ENCODE measurements at places on chromosomes 16 and 17. TPM values are rescaled to one million over a fixed set of nuclear protein-coding genes. Genes with fewer than 3 reads are reported as not detected.

Gene NETO2
- total RNA-seq, result 0.87 TPM

DNA sequence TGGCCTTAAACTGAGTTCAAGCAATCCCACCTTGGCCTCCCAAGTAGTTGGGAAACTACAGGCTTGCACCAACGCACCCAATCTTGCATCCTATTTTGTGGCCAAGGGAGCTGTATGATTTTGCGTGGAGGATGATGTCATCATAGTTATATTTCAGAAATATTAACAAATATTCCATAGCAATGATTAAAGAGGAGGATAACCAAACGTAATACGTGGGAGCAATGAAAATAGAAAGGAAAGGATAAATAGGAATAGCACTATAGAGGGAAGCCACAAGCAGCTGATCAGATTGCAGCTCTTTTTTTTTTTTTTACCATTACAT is 2.2 kb upstream of the YWHAE start:
- no peak for DNase-seq

DNA sequence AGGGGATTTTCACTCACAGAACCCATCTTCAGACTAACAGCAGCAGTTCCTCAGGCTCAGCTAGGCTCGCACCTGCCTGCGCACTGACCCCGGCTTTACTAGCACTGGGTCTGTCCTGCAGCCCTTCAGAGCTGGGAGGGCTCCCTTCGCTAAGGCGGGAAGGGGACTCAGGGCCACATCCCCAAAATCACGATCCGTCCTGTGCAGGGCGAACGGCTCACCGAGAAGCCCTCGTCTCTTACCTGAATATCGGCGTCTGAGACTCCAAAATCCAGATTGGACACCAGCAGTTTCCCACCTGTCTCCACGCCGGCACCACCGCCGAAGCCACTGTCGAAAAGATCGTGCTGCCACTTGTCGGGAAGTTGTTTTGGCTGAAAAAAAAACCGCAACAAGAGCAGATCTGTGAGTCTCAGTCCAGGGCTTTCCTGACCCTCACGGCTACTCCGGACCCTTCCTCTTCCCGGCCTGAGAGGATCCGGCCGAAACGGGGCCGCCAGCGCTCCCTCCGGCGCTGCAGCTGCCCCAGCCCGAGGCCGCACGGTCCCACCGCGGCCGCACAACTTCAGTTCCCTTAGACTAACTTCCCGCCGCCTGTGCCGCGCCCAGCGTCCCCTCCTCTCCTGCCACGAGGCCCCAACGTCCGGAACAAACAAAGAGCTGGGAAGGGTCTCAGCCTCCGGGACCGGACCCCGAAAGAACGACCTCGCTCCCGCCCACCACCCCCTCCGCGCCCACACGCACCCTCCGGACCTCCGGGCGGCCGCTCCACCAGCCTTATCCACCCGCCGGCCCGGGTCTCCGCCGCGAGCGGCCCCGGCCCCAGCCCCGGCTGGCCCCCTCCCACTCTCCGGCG is 711 bp downstream of the ALYREF start:
- no peak for DNase-seq

DNA sequence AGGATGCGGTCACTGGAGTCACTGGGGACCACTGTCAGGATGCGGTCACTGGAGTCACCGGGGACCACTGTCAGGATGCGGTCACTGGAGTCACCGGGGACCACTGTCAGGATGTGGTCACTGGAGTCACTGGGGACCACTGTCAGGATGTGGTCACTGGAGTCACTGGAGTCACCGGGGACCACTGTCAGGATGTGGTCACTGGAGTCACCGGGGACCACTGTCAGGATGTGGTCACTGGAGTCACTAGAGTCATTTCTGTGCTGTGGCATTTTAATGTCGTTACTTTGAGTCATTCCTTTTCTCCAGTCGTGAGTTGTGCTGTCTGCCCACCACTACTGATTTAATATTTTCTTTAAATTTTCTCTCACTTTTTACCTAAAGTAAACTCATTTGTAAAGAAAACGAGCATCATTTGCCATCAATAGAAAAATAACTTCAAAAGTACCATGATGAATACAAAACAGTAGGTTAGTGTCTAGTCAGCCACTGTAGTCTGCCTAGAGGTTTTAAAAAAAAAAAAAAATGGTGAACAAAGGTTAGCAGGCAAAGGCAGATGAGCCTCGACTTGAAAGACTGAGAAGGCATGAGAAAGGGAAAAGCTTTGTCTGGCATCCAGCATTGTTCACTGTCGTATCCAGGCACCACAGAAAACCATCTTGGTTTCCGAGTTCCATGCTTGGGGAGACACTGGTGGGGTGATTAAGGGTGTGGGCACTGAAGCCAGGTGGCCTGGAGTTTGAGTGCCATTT is 346.6 kb downstream of the SNX29 start:
- DNase-seq, result no peak

Gene DNAH3
- not detected for total RNA-seq

- DNase-seq, result peak; percentile 58
Measured at GRCh38 chr17:73710095-73710592, 65.9 kb upstream of the SDK2 start.

GRCh38 chr16:65754820-65755691 is 611.4 kb upstream of the CDH5 start:
- DNase-seq, result no peak

GRCh38 chr16:1601489-1601888 is 10.4 kb downstream of the IFT140 start:
- no peak for DNase-seq

DNA sequence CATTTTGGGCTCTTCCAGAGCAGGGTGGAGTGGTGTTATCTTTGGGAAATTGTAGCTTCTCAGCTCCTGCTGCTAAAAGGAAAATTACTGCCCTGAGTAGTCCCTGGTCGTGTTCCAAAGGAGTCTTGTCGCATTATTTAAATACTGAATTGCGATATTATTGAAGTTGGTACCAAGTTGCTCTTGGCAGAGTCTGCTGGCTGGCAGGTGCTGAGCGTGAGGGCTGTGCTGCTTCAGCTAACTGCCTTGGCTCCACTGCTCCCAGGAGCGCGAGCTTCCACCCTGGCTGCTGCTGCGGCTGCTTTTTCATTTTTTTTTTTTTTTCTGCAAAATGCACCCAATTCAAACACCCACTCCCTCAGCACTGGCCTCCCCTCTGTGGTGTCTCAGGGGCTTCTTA is 289.8 kb downstream of the MAF start:
- DNase-seq, result no peak

DNA sequence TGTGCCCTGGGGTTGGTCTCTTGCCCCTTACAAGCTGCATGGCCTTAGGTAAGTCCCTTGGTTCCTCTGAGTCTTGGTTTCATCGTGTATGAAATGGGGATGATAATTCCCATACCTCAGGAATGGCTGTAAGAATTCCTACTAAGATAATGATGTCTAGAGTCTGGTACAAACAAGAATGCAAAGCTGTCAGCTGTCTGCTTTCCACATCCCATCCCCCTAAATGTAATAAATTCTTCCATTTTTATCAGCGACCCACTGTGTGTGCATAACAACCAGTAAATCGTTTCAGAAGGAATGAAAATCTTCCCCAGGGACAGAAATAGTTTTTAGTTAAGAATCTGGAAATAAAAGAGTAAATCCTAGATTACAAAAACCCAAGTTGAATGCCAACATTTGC is 95.4 kb downstream of the CPPED1 start:
- DNase-seq, result no peak

GRCh38 chr16:64919929-64920607 is 201.8 kb downstream of the CDH11 start:
- DNase-seq, result no peak

DNA sequence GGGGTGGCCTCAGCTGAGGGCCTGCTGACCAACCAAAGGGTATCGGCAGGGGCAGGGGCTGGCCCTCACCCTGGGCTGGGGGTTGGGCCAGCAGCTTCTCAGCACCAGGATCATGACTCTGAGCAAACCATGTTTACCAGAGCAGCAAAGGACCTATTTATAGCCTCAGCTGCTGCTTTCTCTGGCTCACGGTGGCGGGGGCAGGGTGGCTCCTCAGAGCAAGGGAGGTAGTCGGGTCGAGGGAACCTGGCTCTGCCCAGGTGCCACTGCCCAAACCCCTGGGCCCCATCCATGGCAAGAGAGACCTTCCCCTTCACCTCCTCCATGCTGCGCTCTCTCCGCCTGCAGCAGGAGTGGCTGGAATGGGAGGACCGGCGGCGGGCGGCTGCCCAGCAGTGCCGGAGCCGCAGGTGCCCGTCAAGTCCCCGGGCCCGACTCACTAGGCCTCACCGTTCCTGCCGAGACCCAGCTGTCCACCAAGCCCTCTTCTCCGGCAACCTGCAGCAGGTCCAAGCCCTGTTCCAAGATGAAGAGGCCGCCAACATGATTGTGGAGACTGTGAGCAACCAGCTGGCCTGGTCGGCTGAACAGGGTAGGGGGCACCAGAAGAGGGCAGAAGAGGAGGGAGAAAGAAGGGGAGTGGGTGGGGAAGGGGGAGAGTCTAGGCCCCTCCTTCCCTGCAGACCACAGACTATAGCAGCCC is at the start of gene ASB16:
Gene ASB16, plus strand, starts transcription at position 206 of the 703 bp plus-strand sequence. Its CDS starts 86 bp downstream, at position 292.
- DNase-seq, result no peak

DNA sequence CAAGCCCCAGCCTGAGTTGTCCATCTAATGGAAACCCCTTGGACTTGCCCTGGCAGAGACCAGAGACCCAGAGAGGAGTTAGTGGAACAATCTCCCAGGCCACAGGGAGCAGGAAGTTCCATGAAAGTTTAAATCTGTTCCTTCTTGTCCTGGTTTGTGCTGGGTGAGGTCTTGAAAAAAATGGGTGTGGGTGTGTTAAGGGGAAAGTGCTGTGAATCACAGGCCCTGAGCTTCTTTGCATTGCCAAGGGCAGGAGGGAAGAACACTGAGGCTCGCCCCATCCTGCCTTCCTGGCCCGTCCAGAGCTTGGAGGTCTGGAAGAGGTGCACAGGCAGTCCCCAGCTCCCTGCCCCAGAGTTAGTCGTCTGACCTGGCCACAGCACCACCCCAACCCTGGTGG is 2.3 kb downstream of the ADORA2B start:
- no peak for DNase-seq

DNA sequence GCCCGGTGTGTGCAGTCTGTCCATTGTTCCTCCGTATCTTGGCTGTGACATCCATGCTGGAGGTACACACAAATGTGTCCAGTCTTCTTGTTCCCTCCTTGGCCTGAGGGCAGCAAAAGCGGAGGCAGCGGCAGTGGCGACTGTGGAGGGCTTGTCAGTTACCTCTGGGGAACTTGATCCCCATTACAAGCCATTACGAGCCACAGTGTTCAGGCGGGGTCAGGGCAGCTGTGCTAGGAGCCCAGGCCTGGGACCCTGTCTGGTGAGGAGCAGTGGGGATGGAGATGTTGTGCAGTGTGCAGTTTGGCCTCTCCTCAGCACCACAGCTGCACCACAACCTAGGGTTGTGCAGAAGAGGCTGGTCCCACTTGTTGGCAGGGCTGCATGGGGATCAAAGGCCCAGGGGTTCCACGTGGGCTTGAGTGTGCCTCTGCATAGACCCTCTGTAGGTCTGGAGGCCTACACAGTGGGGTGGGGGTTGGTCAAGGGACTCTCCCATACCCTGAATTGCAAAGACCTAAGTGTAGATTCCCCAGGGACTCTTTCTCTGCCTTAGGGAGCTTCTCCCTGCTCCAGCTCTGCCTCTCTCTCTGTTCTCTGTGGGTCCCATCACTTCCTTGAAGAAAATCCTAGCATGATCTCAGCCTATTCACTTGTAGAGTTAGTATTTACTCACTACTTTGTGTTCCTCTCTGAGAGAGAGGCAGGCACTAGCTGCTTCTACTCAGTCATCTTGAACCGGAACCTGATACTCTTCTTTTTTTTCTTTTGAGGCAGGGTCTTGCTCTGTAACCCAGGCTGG is 58.8 kb downstream of the SLFN11 start:
- DNase-seq, result no peak

DNA sequence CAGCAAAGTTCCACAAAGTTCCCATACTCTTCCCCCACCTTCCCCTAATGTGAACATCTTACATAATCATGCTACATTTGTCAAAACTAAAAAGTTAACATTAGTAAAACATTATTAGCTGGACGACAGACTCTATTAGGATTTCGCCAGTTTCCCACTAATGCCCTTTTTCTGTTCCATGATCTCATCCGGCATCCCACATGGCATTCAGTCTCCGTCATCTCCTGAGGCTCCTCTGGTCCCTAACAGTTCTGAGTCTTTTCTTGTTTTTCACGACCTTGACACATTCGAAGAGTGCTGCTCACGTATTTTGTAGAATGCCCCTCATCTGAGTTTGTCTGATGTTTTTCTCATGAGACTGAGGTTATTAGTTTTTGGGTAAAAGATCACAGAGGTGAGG is 8.8 kb upstream of the MPRIP start:
- no peak for DNase-seq
